ENCODE measurements at places on chromosomes 11 and 22.

GRCh38 chr11:61392981-61393595 is 701 bp downstream of the TMEM216 start:
- no peak for DNase-seq

- peak; percentile 15 for DNase-seq
These were observed 38.3 kb upstream of the CEP295 start for GRCh38 chr11:93623179-93623578.

DNA sequence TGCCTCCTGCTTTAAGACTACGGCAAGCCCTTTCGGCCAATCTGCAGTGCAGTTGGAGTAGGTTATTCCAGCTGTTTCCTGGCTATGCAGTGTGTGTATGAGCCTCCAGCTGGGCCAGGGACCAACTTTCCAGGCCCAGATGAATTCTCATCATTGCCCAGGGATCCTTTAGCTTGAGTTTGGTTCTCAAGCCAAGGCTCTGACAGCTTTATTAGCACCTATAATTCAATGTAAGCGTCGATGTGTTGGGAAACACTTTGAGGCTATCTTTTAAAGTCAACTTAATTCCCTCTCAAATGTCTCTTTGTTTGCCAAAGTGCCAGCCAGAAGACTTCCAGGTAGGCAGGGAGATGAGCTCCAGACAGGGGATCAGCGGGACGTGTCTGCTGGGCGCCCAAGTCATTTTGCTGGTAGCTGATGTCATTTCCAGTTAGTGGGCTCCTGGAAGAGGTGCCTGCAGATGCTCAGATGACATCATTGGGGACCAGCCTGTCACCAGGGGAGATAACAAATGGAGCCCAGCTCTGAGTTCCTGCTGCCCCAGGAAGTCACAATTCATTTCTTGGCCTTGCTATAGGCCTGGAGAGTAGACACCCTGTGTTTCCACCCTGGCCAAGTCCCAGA is 520.4 kb downstream of the SOX6 start:
- no peak for DNase-seq

- DNase-seq: no peak
These were observed 14.1 kb downstream of the FAM83F start for GRCh38 chr22:40008726-40009291.

DNA sequence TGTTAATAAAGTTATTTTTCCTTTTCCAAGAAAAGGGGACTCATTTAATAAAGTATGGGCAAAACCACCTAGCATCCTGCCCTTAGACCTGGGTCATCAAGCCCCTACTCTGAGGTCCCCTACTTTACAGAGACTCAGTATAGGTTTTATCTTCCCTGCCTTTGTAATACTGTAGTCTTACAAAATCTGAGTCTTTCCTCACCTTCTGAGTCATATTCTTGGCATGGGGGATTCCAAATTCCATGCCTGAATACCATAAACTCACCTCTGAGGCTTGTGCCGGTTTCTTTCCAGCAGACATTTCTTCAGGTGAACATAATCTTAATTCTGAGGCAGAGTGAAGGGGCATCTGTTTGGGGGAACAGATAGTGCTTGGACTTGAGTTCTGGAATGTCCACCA is 282.5 kb downstream of the KCNA4 start:
- no peak for DNase-seq

- DNase-seq: no peak
These were observed 199.8 kb downstream of the MIAT start for GRCh38 chr22:26857169-26857568.

- no peak for DNase-seq
These were observed 4.1 kb downstream of the MIOX start for GRCh38 chr22:50490531-50491308.

DNA sequence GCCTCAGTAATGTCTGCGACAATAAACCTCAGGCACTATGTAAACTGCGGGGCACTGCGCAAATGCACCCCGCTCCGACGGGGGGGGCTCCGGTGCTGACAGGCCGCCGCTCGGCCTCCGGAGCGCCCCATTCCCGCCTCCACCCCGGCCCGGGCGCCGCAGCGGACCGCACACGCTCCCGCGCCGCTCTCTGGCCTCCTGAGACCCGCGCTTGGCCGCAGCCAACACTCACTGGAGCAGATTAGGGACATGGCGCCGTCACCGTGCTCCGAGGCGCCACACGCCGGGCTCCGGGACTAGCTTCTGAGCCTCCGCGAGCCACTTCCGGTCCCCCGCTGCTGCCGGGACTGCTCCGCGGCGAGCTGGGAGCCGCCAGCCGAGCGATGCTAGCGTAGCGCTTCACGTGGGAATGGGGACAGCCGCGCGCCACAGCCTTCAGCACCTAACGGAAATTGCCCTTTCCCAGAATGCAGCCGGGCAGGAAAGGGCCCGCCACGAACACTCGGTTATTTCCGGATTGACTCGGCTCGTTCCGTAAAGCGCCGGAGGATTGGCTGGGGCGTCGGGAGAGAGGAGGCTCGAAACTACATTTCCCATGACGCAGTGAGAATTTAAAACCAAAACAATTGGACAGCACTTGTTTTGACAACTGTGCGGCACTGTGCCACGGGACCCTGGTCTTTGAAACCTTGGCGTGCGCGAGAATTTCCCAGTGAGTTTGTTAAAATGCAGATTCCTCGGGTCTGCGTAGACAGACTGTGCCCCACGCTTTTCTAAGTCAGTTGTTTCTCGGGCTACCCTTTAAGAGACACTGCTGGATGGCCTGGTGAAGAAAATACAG is at the start of gene PRPF19:
Gene PRPF19, minus strand, starts transcription at position 454 of the 841 bp plus-strand sequence. Its CDS starts 203 bp downstream, at position 251.
- DNase-seq: peak; percentile 97

GRCh38 chr22:49295851-49296560 is 531.7 kb downstream of the BRD1 start:
- no peak for DNase-seq
